Right lung (tissue), 10 donors: ENCODE measurements at places on chromosomes 13 and 19. TPM values are rescaled to one million over a fixed set of nuclear protein-coding genes. Genes with fewer than 3 reads are reported as not detected.

DNA sequence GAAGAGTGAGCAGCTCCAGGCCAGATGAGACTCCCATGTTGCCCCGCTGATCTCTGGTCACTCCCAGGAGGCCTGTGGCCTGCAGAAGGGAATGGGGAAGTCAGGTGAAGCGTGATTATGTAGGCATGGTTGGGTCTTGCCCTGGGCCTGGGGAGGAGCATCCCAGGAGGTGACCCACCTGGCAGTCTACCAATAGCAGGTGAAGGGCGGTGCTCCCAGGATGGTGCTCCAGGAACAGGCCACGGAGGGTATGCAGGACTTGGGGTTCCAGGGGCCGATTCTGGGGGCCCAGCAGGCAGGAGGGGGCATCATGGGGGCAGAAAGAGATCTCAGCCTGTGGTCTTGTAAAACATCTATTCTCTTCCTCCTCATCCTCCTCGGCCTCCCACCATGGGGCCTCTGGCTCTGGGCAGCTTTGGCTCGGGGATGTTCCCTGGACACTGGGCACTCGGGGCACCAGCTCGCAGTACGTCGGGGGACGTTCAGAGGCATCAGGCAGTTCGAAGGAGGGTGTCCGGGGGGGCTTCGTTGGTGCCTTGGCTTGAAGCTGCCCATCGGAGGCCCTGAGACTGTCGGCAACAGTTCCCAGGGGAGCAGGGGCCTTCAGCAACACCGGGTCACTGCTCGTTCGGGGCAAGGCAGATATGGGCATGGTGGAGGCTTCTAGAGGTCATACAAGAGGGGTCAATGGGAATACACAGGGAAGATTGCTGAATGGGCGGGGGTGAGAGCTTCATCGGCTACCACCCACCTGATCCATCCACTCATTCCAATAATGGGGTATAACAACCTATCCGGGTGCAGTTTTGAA, 12.4 kb downstream of the SH2D3A start:
- DNase-seq = no peak

GRCh38 chr19:11174336-11174735, 18.8 kb upstream of the SPC24 start:
- DNase-seq = no peak

The ATP12A gene
- not detected for polyA plus RNA-seq

- no peak for DNase-seq
These were observed 1231.4 kb upstream of the MIR17HG start for GRCh38 chr13:90116121-90116520.

DNA sequence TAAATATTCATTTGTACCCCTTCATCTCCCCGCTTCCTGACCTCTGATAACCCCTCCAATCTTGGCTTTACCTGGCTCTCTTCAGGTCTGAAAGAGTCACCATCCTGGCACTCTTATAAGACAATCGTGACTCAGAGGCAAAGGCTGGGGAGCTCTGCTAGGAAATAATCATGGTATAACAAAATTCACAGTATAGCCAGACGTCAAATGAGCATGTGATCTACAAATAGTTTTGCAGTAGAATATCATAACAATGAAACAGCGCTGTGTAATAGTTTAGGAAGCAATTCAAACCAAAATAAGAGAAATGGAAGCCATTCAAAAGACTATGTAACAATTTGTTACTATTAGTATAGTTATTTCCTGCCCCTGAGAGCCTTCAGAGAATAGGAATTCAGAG, 34.2 kb downstream of the RXFP2 start:
- DNase-seq = no peak

The NHLRC3 gene
- polyA plus RNA-seq = 84.9 TPM

The C1QTNF9B gene
- polyA plus RNA-seq = 0.97 TPM

DNA sequence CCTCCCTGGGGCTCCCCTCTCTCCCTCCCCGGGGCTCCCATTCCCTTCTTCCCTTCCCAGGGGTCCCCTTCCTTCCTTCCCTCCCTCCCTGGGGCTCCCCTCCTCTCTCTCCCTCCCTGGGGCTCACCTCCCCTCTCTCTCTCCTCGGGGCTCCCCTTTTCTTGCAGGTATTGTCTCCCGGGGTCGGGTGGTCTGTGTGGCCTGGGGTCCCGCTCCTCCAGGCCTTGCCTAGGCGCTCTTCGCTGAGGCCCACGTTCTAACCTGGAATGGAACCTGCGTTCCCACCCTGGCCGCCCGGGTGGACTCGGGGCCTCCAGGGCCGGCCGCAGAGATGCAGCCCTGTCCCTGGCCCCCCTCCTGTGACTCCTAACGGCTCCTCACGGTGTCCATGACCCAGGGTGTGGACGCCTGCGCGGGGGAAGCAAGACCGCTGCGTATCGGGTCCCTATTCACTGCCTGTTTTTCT, 940 bp upstream of the DCUN1D2 start:
- DNase-seq = no peak

DNA sequence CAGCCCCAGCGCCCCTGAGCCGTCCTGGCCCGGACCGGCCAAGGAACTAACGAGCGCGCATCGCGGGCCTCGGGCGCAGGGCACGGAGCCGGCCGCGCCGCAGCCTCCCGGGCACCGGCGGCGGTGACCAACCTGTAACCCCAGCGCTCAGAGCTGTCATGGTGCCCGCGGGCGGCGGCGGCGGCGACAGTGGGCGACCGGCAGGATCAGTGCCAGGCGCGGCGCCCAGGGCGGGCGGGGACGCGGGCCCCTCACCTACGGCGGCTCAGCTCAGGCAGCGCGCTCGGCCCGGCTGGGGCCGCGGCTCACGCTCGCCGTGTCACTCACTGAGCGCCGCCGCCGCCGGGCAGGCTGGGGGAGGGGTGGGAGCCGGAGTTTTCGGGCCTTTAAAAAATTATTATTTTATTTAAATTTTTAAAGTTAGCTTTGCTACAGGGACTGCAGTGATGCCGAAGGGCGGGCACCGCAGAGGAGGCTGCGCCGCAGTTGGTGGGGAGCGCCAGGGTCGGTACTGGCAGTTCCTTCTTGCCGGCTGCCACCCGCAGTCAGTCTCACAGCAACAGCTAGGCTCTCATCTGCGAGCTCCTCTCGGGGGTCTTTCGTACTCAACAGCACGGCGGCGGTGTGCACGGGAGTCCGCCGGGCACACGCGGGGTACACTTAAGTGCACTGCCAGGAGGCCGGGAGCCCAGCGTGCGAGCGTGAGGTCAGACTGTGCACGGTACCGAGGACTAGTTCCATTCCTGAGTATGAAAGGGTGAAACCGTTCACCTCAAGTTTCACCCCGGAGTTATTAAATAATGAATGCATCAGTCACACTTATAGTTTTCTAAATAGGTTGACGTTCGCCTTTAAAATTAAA, at the start of gene NALCN:
TSS of gene NALCN (minus strand) at position 328 of the 862 bp plus-strand sequence. CDS start 17,382 bp downstream, outside the sequence.
- no peak for DNase-seq

DNA sequence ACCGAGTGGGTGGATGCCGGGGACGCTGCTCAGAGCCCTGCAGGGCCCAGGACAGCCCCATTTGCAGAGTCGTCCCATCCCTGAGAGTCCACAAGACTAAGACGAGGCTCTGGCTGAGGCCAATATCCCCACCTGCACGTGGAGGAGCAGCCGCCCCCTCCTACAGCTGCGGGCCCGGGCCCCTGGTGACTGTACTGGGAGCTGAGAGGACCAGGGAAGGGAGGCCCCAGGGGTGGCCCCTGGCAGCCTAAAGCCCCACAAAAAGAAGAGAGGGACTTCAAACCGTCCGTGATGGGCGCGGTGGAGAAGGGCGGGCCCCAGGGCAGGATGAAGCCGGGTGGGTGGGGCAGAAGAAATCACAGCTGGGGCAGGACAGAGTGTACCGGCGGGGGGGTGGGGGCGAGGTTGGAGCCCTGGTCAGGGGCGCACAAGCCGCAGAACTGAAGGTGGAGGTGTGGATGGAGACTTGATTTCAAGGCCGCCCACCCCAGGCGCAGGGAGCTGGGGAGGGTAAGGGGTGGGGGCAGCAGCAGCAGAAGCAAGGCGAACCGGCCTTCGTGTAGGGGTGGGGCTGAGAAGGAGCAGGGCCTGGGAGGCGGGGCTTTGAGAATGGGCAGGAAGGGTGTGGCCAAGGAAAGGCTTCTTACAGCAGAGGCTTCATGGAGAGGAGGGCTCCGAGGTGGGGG, 12.9 kb downstream of the CFD start:
- no peak for DNase-seq
